Osteoblast (primary cell): ENCODE measurements at places on chromosomes 13 and 19. TPM values are rescaled to one million over a fixed set of nuclear protein-coding genes. Genes with fewer than 3 reads are reported as not detected.
A peak's percentile ranks its signal among the peaks of the same experiment; 100 is the strongest.

SNRPA gene
- 20.6 and 32.1 TPM in 2 replicates for total RNA-seq

FCER2 gene
- not detected in 2 replicates for total RNA-seq

CFAP97D2 gene
- not detected in 2 replicates for total RNA-seq

CGB1 gene
- 0.29 TPM in 1 of 2 replicates, not detected in the other for total RNA-seq

NR2C2AP gene
- total RNA-seq: 6.2 and 6.5 TPM in 2 replicates

OR2Z1 gene
- not detected in 2 replicates for total RNA-seq

PSG5 gene
- 1.4 and 11.8 TPM in 2 replicates for total RNA-seq

NHLRC3 gene
- total RNA-seq: 26.4 and 32.7 TPM in 2 replicates

DNA sequence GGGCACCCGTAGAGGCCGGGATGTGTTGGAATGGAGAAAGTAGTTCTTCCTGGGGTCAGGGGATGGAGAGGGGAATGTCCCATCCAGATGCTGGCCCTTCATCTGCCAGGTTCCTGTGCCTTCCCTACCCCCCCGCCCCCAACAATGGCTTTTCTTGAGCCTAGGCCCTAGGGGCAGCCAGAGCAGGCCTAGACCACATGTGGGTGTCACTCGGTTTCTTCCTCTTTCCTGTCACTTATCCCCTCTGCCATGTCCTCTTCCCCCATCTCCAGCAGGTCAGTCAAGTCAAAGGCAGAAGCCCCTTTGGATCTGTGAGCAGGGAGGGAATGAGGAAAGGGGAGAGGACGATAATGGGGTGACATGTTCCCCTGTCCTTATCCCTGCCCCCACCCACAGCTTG, 36.4 kb downstream of the LYL1 start:
- no peak overlapping the region for H3K4me3 ChIP-seq
- peaks cover 3% of the 10 kb centered on the region for H3K36me3 ChIP-seq

GRCh38 chr19:33558856-33559255, 37.3 kb upstream of the PEPD start:
- H3K27ac ChIP-seq: no peak overlapping the region
- H3K36me3 ChIP-seq: no peaks in the 10 kb centered on the region

DNA sequence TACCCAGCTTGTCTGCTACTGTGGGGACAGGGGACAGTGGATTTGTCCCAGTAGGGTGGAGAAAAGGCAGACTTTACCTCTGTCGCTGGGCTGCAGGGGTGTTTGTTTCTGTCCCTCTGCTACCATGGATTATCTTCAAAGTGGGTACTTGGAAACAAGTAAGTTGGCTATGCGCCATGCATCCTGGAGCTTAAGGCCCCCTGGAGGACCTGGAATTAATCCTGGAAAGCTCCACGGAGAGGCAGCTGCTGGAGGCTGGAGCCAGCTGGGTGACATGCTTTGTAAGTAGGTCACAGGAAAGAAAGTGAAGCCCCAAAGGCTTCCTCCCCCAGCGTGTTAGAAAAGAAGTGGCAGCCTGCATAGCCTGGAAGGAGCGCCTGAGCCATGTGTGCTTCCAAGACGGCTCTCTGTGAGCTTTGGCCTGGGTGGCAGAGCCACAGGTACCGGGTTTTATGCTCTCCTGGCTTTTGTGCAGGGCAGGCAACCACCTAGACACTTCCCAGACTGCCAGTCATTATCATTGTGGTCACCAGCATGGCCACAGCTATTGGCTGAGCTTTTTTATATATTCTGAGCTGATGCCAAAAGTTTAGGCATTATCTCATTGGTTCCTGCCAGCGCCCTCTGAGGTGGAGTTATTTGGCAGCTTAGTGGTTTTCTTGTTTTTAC, 9.5 kb downstream of the B3GLCT start:
- no peak overlapping the region for H3K4me3 ChIP-seq
- H3K4me1 ChIP-seq: peaks cover 32% of the 10 kb centered on the region
- DNase-seq: peak; percentile 95
- no peaks in the 10 kb centered on the region for H3K27me3 ChIP-seq
- no peak overlapping the region for H3K27ac ChIP-seq
- no peaks in the 10 kb centered on the region for H3K36me3 ChIP-seq

DNA sequence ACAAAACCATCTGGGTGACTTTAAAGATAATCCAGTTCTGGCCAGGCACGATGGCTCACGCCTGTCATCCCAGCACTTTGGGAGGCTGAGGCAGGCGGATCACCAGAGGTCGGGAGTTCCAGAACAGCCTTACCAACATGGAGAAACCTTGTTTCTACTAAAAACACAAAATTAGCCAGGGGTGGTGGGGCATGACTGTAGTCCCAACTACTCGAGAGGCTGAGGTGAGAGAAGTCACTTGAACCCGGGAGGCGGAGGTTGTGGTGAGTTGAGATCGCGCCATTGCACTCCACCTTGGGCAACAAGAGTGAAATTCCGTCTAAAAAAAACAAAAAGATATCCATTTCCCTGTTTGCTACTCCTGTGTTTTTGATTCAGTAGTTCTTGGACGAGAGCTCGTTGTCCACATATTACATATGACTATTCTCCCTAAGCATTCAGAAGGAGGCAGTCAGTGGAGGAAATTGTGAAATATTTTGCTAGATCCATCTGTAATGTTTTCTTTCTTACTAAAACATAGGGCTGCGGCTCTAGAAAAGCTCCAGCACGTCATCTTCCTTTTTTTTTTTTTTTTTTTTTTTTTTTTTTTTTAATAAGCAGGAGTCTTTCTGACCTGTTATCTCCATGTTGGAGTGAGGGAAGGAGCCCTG, 33.6 kb downstream of the ZNF701 start:
- peaks cover 22% of the 10 kb centered on the region for H3K4me1 ChIP-seq
- no peak overlapping the region for H3K4me3 ChIP-seq
- peak; percentile 88 for DNase-seq
- no peaks in the 10 kb centered on the region for H3K36me3 ChIP-seq
- peak overlapping the region; percentile 61 for H3K27ac ChIP-seq

DNA sequence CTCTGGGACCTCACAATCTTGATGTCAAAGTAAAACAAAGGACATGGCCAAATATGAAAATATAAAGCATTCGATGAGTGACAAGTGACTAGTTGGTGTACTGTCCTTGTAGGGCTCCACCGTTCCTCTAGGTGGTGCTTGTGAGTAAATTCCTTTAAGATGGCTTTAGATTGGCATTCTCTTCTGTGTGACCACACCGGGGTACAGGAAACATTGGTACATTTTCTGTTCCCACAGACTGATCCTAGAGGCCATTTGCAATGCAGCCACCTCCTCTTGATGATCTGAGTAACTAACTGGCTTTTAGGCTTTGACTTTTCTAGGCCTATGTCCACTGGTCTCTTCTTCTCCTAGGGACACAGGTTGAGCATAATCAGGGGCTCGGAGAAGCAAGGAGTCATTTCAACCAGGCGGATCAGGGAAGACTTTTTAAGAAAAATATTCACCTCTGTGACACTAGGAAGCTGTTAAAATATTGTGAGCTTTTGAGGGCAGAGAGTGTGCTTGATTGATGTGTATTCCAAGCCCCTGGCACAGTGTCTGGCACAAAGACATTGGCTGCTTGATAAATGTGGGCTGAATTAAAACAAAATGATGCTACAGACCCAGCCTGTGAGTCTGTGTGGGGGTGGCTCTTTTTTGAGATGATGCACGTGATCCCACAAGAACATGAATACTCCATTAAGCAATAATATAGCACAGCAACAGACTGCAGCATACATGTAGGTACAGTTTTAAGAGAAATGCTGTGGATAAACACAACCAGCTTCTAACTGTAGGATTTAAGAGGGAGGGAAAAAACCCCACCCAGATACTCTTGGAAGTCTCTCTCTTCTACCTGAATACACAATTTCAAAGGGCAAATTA, 21.0 kb downstream of the EPSTI1 start:
- DNase-seq: no peak
- H3K4me1 ChIP-seq: peaks cover 18% of the 10 kb centered on the region
- H3K27ac ChIP-seq: peak overlapping the region; percentile 44
- H3K36me3 ChIP-seq: no peaks in the 10 kb centered on the region
- no peak overlapping the region for H3K4me3 ChIP-seq

DNA sequence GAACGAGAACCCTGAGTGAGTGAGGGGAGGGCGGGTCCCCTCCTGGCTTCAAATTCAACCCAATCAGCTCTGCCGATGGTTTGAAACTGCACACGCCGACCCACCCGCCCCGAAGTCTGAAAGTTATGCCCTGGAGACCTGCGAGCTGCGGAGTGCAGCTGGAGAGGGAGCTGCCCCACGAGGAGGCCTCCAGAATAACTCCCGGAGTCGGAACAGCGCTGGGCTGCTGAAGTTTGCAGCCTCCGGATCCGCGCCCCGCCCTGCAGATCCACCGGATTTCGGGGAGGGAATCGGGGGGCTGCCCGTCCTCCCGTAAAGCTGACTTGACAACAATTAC, 7.0 kb downstream of the POU4F1 start:
- peaks cover 91% of the 10 kb centered on the region for H3K27me3 ChIP-seq
- H3K4me1 ChIP-seq: no peaks in the 10 kb centered on the region
- no peak for DNase-seq
- no peaks in the 10 kb centered on the region for H3K36me3 ChIP-seq

DNA sequence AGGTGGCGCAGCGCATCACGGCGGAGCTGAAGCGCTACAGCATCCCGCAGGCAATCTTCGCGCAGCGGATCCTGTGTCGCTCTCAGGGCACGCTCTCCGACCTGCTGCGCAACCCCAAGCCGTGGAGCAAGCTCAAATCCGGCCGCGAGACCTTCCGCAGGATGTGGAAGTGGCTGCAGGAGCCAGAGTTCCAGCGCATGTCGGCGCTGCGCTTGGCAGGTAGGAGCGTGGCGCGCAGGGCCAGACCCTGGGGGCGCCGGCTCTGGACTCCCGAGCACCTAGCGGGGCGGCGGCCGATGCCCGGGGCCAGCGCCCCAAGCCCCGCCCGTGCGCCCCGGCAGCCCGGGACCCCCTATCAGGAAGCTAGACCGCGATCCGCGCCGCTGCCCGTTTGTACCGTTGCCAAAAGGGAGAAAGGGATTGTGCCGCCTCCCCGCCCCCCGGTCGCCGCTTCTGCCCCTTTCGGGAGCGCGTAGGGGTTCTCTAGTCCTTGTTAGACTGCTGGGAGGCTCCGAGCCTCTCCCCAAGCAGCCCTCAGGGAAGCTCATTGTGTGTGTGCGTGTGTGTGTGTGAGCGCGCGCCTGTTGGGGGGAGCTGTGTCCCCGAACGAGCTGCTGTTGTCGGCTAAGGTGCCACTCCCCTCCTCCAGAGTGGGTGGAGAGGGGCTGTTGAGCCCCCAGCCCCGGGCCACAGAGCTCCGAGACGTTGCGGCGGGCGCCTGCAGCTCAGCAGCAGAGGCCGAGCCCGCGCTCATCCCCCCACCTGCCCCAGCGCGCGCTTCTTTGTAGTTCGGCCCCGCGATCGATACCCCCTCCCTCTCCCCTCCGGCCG, 1.5 kb downstream of the ONECUT3 start:
- peaks cover 84% of the 10 kb centered on the region for H3K27me3 ChIP-seq
- no peak for DNase-seq
- no peak overlapping the region for H3K4me3 ChIP-seq
- H3K36me3 ChIP-seq: no peaks in the 10 kb centered on the region
- no peak overlapping the region for H3K27ac ChIP-seq

- no peak overlapping the region for H3K4me3 ChIP-seq
- no peak for DNase-seq
- H3K27me3 ChIP-seq: no peaks in the 10 kb centered on the region
- H3K27ac ChIP-seq: no peak overlapping the region
- no peaks in the 10 kb centered on the region for H3K4me1 ChIP-seq
Measured at GRCh38 chr13:40518481-40518882, 148.0 kb downstream of the FOXO1 start.

- peak overlapping the region; percentile 96 for H3K4me3 ChIP-seq
- no peaks in the 10 kb centered on the region for H3K27me3 ChIP-seq
- peaks cover 40% of the 10 kb centered on the region for H3K36me3 ChIP-seq
- no peak for DNase-seq
Measured at GRCh38 chr19:58304255-58304654, 922 bp upstream of the ERVK3-1 start.

- H3K27me3 ChIP-seq: no peaks in the 10 kb centered on the region
- no peak overlapping the region for H3K27ac ChIP-seq
- DNase-seq: no peak
- no peak overlapping the region for H3K4me3 ChIP-seq
Measured at GRCh38 chr13:111622051-111622531, 301.6 kb downstream of the TEX29 start.

GRCh38 chr19:41415154-41415571, 12.0 kb downstream of the B3GNT8 start:
- peaks cover 21% of the 10 kb centered on the region for H3K36me3 ChIP-seq
- peaks cover 2% of the 10 kb centered on the region for H3K4me1 ChIP-seq
- peak; percentile 66 for DNase-seq
- H3K27ac ChIP-seq: no peak overlapping the region
- H3K4me3 ChIP-seq: no peak overlapping the region

DNA sequence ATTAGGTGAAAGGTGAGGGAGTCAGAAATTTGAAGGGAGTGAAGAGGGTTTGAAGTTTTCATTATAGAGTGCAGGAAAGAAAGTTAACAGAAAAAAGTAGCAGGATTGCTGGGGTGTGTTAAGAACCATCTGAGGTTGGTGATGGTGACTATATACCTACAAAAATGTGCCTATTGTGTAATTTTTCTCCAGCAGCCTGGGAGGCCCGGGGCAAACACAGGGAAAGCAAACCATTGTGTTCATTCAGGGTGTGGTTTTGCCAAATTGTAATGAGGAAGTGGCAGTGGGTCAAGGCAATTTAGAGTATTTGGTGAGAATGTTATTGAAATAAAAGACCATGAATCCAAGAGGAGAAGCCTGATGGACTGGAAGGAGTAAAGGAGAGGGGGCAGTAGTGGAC, 8.2 kb upstream of the SUCLA2 start:
- peaks cover 9% of the 10 kb centered on the region for H3K4me1 ChIP-seq
- no peak overlapping the region for H3K4me3 ChIP-seq
- no peaks in the 10 kb centered on the region for H3K27me3 ChIP-seq
- DNase-seq: peak; percentile 75

- no peak overlapping the region for H3K4me3 ChIP-seq
- DNase-seq: no peak
- H3K4me1 ChIP-seq: no peaks in the 10 kb centered on the region
- H3K27ac ChIP-seq: no peak overlapping the region
- H3K36me3 ChIP-seq: no peaks in the 10 kb centered on the region
- H3K27me3 ChIP-seq: no peaks in the 10 kb centered on the region
Measured at GRCh38 chr13:65292488-65292901, 1937.6 kb downstream of the PCDH9 start.

DNA sequence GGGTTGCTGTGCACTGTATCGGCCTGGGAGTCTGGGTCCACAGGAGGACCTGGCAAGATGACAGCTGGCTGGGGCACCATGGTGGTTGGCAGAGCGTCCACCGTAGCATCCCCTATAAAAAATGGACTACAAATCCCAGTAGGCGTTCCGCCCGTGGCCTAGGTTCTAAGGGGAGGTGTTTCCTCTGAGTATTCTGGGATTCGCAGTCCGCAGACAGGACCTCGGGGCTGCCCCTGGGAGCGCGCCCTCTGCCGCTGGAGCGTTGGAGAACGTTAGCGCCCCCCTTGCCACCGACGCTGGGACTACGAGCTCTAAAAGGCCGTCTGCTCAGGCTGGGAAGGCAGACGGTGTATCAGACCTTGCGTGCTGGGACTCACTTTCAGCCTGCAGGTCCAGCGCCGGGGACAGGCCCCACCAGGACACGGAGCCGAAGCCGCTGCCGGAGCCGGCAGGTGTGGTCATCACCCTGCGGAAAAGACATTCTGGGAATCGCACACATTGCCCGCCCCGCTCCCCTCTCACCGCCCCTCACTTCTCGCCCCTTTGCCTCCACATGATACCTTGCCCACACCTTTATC, 372 bp downstream of the DNAAF3 start:
- no peak overlapping the region for H3K27ac ChIP-seq
- peaks cover 19% of the 10 kb centered on the region for H3K27me3 ChIP-seq
- H3K4me1 ChIP-seq: peaks cover 5% of the 10 kb centered on the region
- H3K4me3 ChIP-seq: peak overlapping the region; percentile 75
- DNase-seq: peak; percentile 97
